Stimulated activated CD4-positive, alpha-beta T cell treated with anti-CD3 and anti-CD28 coated beads, Interleukin-1b, Interleukin-23, amount 100 ng/mL, for 1 hour (primary cell): ENCODE measurements at places on chromosomes 11 and 22.

DNA sequence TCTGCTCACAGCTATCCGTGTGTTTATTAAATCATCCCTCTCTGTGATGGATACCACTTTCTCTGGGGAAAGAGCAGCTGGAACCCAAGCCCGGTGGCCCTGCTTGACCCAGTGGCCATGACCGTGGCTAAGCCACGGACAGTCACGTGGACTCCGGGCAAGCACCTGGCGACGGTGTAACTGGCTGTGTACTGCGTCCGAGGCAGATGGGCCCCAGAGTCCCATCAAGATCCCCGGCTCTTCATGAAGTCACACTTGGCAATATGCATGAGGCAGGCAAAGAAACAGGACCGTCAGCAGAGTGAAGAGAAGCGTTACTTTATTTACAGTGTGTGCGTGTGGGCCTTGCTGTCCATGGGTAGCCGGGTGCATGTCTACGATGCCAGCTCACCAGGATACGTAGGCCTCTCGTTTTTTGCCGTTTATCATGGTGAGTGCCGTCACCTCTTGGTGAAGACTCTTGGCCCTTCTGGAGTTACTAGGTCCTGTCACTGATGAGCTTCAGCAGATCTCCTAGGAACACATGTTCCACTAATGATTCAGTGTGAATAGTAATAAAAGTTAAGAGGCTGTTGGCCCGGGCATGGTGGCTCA is 366.3 kb downstream of the TBC1D22A start:
- DNase-seq, result no peak

DNA sequence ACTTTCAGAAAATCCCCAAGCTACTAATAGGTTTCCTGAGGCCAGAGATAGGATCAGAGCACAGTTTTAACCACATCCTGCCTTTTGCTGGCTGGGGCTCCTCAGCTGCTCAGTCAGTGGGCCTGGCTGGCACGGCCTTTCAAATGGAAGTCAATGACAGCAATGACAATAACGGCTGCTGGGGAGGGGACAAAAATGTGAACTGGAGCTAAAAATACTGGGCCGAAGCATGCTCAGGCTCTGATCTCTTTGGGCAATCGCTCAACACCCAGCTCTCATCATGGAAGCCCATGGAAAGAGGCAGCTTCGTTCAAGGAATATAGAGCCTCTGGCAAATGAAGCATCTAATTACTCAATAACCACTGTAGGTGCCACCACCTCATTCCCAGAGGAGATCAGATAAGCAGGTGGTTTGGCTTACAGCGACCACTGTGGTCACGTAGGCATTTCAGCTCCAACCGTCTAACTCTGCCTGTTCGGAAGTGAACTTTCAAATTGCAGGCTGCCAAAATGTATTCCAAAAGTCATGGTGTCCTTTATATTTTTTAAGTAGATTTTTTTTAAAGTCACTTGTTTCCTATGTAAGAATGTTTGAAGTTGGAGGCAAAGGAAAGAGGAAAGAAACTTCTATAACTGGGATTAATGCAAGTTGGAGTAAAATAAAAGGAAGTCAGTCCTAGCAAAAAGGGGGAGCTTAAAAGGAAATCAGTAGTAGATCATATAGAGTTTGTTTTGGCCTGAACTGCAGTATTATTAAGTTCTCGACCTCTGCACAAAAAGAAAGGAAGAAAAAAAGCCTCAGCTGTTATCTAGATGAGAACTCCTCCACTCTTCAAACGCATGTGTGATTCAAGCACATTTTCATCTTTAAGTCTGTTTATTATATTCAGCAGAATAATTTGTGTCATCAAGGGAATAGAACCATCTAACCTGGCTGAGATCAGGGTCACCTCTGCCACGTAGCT is 14.1 kb downstream of the WT1 start:
- DNase-seq, result no peak

DNA sequence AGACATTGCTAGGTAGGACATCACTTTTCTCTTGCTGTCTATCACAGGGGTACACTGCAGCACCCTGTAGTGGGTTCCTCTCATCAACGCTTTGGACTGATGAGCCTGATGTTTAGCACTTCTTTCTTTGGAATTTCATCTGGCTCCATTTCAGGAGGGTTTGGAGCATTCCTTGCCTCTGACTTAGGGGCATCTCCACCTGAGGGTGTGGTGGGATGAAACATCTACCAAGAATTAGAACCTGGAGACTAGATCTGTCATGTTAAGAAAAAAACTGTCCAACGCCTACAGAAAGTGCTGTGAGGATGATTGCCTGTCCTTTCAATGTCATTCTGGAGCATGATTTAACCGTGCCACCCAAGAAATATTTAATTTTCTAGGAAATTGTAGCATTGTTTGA is 648.4 kb downstream of the ETS1 start:
- no peak for DNase-seq

DNA sequence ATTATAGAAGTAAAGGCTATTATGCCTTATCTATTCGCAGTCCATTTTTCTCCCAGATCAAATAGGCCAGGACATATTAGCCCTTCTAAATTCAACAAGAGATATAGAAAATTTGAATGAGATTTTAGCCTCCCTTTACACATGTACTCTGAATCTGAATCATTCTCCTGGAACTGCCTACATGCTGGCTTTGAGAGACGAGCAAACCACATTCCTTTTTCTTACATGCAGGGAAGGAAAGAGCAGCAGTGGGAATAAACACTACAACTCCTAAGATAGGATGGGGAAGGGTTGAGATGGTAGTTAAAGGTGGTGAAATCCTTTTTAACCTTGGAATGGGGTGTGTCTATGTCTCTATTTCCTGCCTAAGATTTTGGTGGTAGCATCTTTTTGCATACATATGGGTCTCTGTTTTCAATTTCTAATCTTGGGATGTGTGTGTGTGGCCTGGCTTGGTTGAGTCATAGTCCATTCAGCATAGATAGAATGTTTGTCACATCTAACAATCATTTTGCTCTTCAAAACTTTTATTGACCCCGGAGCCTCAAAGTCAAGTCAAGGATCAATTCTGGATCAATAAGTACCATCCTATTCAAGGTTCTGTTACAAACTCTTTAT is 11.1 kb upstream of the OOSP2 start:
- DNase-seq, result no peak

DNA sequence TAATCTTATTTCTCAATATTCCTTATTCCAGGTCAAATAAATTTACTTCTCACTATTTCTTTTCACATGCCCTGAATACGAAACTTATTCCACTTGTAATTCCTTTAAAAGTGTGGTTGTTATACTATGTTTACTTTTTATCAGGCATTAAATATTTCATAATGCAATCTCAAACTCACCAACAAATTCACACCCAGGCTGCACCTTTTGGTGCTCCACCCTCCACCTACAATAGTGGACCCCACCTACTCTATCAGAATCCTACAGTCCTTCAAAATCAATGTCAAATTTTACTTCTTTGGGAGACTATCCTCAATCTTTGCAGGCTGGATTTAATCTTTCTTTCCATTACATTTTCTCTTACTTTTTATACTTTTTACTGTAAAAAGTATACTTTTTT is 65.9 kb upstream of the MTMR2 start:
- DNase-seq, result no peak

GRCh38 chr22:43128116-43128515 is 15.1 kb downstream of the MCAT start:
- DNase-seq, result no peak

GRCh38 chr11:84866922-84867321 is 760.2 kb downstream of the DLG2 start:
- DNase-seq, result no peak
